Stimulated activated memory B cell treated with anti-CD40 and anti-IgM and Interleukin-4, amounts not matched to agents 10 μg/mL and 1 μg/mL and 100 μg/mL, for 72 hours (primary cell): ENCODE measurements at places on chromosomes 11 and 22.

- no peaks in the 10 kb centered on the region for H3K27me3 ChIP-seq
- peaks cover 50% of the 10 kb centered on the region for H3K4me1 ChIP-seq
- ATAC-seq = no peak
- no peak overlapping the region for H3K27ac ChIP-seq
- peaks cover 7% of the 10 kb centered on the region for H3K36me3 ChIP-seq
Observed at GRCh38 chr22:46739094-46739870, 1.2 kb upstream of the CERK start.

- peaks cover 35% of the 10 kb centered on the region for H3K36me3 ChIP-seq
- no peaks in the 10 kb centered on the region for H3K4me1 ChIP-seq
- ATAC-seq = no peak
- no peak overlapping the region for H3K4me3 ChIP-seq
- no peaks in the 10 kb centered on the region for H3K27me3 ChIP-seq
Observed at GRCh38 chr11:32602657-32603415, 19.2 kb downstream of the EIF3M start.

GRCh38 chr11:125343718-125344131, 152.3 kb downstream of the FEZ1 start:
- H3K27ac ChIP-seq = no peak overlapping the region
- no peak overlapping the region for H3K4me3 ChIP-seq
- H3K4me1 ChIP-seq = peaks cover 2% of the 10 kb centered on the region
- peaks cover 50% of the 10 kb centered on the region for H3K27me3 ChIP-seq
- ATAC-seq = no peak

DNA sequence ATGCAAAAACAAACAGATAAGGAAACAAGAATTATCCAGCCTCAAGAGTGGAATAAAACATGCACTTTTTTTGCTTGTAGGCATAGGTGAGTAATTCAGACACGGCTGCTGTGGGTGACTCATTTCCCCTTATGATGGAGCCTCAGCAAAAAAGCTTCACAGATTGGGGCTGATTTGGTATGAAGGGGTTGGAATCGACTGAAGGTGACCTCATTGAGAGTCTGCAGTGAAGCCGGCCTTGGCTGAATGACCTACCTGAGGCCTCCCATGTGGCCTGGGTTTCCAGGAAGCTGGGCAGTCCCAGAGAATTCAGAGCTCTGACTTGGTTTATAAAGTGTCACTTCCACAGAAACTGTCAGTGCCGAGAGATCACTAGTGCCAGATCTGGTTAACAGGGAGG, 34.2 kb upstream of the VPREB1 start:
- peak overlapping the region; percentile 70 for H3K27ac ChIP-seq
- peak; percentile 81 for ATAC-seq
- H3K4me3 ChIP-seq = no peak overlapping the region
- no peaks in the 10 kb centered on the region for H3K27me3 ChIP-seq
- H3K4me1 ChIP-seq = peaks cover 58% of the 10 kb centered on the region

- H3K27ac ChIP-seq = peak overlapping the region; percentile 29
- peaks cover 40% of the 10 kb centered on the region for H3K4me1 ChIP-seq
- no peaks in the 10 kb centered on the region for H3K27me3 ChIP-seq
- peak; percentile 84 for ATAC-seq
- H3K36me3 ChIP-seq = peaks cover 28% of the 10 kb centered on the region
Observed at GRCh38 chr11:43367382-43368178, 8.9 kb downstream of the TTC17 start.

GRCh38 chr22:17339095-17339693, 30.1 kb upstream of the CECR2 start:
- H3K27me3 ChIP-seq = no peaks in the 10 kb centered on the region
- H3K36me3 ChIP-seq = no peaks in the 10 kb centered on the region
- no peaks in the 10 kb centered on the region for H3K4me1 ChIP-seq
- no peak for ATAC-seq
- no peak overlapping the region for H3K27ac ChIP-seq
- H3K4me3 ChIP-seq = no peak overlapping the region

DNA sequence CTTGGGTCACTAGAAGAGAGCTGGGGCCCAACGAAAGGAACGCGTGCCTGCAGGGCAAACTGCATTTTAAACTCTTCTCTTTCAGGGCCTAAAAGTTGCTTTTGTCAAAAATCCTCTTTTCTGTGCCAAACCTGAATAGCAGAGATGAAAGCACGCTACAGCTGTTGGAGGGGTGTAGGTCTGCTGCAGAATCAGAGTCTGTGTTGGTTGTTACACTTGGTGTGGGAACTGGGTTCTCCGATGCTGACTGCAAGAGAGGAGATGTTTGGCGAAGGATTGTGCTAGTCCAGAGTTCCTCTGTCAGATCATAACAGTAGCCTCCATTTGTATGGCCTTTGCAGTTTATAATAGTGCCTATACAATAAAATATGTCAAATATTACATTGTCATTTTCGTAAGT, 41.8 kb downstream of the BARX2 start:
- H3K4me3 ChIP-seq = no peak overlapping the region
- no peak for ATAC-seq
- H3K36me3 ChIP-seq = no peaks in the 10 kb centered on the region
- H3K4me1 ChIP-seq = no peaks in the 10 kb centered on the region

DNA sequence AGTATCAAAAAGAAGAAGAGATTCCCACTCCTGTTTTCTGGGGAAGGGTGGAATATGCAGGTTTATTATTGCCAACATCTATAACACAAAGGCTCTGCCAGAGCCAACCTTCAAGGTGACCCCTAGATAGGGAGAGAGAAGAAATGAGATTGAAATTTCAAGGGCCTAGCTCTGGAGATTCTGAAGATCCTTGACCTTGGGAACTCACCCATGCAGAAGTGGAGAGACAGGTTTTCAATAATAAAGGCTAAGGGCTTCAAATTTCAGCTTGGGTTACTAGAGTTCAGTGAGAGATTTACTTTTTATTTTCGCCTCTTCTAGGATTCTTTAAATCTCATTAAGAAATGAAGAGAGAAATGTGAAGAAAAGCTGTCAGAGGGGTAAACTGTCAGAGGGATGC, 98.4 kb downstream of the CD44 start:
- peaks cover 17% of the 10 kb centered on the region for H3K36me3 ChIP-seq
- H3K4me1 ChIP-seq = peaks cover 43% of the 10 kb centered on the region
- H3K27ac ChIP-seq = peak overlapping the region; percentile 3
- H3K27me3 ChIP-seq = no peaks in the 10 kb centered on the region

DNA sequence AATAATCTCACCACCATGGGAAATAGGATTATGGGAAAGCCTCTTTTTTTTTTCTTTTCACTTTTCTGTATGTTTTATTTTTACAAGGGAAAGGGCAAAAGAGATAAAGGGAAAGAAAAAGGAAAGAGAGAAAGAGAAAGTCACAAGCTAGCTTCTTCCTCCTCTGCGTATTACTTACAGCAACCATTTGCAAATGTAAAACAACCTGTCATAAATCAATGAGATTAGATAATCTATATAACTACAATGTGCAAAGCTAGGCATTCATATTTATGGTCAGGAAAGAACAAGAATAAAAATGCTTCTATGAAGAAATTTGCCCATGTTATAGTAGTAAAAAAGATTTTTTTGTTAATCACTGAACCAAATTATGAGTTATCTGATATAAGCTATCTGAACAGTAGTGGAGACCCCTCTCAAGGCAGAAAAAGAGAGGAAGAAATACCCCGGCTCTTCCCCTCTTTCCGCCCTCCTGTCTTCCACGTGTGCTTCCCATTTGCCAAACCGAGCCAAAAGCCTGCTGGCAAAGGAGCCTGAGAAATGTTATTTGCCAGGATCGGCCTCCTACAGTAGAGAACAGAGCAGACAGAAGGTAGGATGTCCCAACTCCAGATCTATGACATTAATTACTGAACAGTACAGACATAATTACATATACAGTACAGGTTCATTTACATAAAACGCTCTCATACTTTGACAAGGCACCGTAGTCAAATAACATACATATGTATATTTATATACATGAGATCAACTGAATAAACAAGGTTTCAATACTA, 50.2 kb downstream of the ARHGAP32 start:
- H3K27me3 ChIP-seq = no peaks in the 10 kb centered on the region
- H3K4me3 ChIP-seq = no peak overlapping the region
- H3K27ac ChIP-seq = no peak overlapping the region
- no peak for ATAC-seq
- no peaks in the 10 kb centered on the region for H3K4me1 ChIP-seq

DNA sequence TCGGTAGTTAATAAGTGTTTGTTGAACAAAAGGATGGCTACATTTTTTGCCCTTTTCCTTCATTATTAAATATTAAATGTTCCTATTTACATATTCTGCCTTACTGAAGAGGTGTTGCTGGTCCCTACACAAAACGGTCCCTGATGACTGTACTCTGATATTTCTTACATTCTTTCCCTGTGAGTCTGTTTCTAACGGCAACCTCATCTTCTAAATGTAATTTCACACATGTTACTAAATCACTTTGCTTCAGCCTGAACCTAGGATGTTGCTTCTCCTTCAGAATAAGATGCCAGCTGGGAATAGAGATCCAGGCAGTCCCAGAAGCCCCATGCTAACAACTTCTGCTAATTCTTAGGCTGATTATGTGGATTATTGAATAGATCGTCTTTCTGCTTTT, 50.3 kb downstream of the SPON1 start:
- H3K4me1 ChIP-seq = no peaks in the 10 kb centered on the region
- H3K27me3 ChIP-seq = no peaks in the 10 kb centered on the region
- no peaks in the 10 kb centered on the region for H3K36me3 ChIP-seq
- H3K27ac ChIP-seq = no peak overlapping the region
- ATAC-seq = no peak

DNA sequence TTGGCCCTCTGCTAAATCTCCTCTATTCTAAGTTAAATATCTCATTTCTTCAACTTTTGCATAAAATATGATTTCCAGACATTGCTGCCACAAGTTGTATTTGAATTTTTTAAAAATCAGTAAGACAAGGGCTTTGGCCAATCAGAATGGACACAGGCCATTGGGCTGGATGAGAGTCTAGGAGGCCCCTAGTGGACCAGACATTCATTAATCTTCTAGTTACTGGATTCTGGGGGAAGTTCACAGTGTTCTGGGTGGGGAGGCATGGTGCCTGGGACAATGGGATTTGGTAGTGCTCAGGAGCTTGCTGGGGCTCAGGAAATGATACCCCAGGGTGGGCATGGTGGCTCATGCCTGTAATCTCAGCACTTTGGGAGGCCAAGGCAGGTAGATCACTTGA, 12.4 kb upstream of the SORL1 start:
- H3K4me3 ChIP-seq = no peak overlapping the region
- no peak overlapping the region for H3K27ac ChIP-seq
- no peaks in the 10 kb centered on the region for H3K4me1 ChIP-seq
- no peaks in the 10 kb centered on the region for H3K36me3 ChIP-seq
- H3K27me3 ChIP-seq = no peaks in the 10 kb centered on the region
- ATAC-seq = no peak

DNA sequence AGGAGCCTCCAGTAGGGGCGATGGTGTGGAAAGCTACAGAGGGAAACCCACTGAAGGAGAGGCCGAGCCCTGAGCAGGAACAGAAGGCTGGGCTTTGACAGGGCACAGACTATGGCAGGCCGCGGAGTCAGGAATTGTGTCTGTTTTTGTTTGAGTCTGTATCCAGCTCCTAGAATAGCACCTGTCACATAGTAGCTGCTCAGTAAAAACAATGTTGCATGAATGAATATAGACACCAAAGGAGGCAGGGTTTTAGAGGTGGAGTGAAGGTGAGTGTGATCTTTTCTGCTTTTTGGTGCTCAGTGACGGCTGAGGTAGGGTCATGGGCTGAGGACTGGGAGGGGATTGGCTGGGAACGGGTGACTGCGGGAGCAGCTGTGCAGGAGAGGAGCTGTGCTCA, 18.5 kb upstream of the APOBEC3A start:
- H3K27ac ChIP-seq = no peak overlapping the region
- no peak overlapping the region for H3K4me3 ChIP-seq
- peaks cover 54% of the 10 kb centered on the region for H3K27me3 ChIP-seq
- peaks cover 36% of the 10 kb centered on the region for H3K4me1 ChIP-seq
- ATAC-seq = no peak

DNA sequence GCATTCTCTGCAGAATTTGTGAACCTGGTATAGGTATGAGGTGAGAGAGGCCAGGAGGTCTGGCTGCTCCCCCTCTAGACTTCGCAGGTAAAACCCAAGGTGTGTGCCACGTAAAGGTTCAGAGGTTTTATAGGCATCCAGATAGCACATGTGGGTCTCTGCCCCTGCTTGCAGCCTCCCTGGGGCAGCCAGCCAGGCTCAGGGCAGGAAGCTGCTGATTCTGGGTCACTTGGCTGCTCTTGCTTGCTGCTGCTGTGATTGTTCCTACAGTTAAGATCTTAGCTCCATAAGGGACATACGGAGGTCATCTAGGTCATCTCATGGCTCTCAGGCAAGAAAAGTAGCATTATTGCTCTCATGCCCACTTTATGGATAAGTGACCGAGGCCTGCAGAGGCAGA, 30.2 kb downstream of the ZBTB16 start:
- no peak for ATAC-seq
- no peaks in the 10 kb centered on the region for H3K4me1 ChIP-seq
- no peak overlapping the region for H3K27ac ChIP-seq
- peaks cover 33% of the 10 kb centered on the region for H3K27me3 ChIP-seq

- no peaks in the 10 kb centered on the region for H3K4me1 ChIP-seq
- peaks cover 37% of the 10 kb centered on the region for H3K27me3 ChIP-seq
- no peak overlapping the region for H3K4me3 ChIP-seq
- no peaks in the 10 kb centered on the region for H3K36me3 ChIP-seq
- no peak for ATAC-seq
Observed at GRCh38 chr11:17738151-17738973, 3.8 kb downstream of the KCNC1 start.

- peaks cover 72% of the 10 kb centered on the region for H3K4me1 ChIP-seq
- no peak overlapping the region for H3K4me3 ChIP-seq
- H3K27me3 ChIP-seq = no peaks in the 10 kb centered on the region
- H3K27ac ChIP-seq = no peak overlapping the region
- no peak for ATAC-seq
Observed at GRCh38 chr22:23217171-23218052, 37.1 kb downstream of the BCR start.

- no peak for ATAC-seq
- no peaks in the 10 kb centered on the region for H3K27me3 ChIP-seq
- no peak overlapping the region for H3K4me3 ChIP-seq
- H3K27ac ChIP-seq = no peak overlapping the region
Observed at GRCh38 chr11:31419669-31420068, 50.0 kb downstream of the DNAJC24 start.

GRCh38 chr11:61345170-61345610, 12.2 kb downstream of the TKFC start:
- no peak overlapping the region for H3K4me3 ChIP-seq
- no peak for ATAC-seq
- H3K4me1 ChIP-seq = peaks cover 41% of the 10 kb centered on the region
- peaks cover 59% of the 10 kb centered on the region for H3K36me3 ChIP-seq
- peak overlapping the region; percentile 73 for H3K27ac ChIP-seq
- H3K27me3 ChIP-seq = no peaks in the 10 kb centered on the region

DNA sequence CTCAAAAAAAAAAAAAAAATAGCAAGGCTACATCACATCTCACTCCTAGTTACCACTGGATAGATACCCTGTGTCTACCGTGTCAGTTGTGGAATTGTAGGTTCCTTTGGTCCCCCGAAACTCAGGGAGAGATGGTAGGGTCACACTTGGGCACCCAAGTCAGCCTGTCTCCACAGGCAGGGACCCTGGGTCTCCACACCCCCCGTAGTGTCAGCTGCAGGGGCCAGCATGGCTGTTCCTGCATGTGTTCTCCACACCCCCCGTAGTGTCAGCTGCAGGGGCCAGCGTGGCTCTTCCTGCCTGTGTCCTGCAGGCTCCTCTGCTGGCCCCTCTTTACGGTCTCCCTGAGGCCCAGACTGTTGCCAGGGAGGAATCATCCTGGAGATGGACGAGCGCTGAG, 282.1 kb downstream of the BRD1 start:
- peaks cover 16% of the 10 kb centered on the region for H3K36me3 ChIP-seq
- H3K4me1 ChIP-seq = no peaks in the 10 kb centered on the region
- no peak overlapping the region for H3K4me3 ChIP-seq
- no peak overlapping the region for H3K27ac ChIP-seq
- no peaks in the 10 kb centered on the region for H3K27me3 ChIP-seq
- ATAC-seq = no peak
